GM18507 (cell line): ENCODE measurements at places on chromosomes 2 and 18.

DNA sequence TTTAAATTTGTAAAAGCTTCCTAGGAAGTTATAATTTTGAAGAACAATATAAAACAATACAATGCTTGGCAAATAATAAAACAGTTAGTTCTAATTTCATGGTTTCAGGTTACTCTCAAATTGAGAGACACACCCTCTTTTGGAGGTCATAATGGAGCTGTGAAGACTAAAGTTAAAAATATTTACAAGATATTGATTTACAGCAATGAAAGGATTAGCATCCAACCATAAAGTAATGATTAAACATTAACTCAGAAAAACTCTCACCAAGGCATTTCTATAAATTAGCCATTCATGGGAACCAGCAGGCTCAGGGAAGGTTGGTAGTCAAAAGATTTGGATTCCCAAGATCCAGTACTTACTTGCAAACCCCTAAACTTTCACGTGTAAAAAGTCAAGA, 6.4 kb downstream of the DPP4 start:
- no peak for DNase-seq

DNA sequence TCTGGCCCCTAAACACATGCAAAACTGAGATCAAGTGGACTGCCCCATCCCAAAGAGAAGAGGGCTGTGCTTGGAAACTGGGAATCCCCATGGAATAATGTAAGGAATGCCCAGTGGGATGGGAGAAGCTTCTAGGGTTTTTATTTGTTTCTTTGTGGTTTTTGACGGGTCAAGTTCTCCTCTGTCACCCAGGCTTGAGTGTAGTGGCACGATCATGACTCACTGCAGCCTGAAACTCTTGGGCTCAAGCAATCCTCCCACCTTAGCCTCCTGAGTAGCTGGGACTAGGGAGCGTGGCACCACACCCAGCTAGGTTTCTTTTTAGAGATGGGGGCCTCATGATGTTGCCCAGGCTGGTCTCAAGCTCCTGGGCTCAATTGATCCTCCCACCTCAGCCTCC, 101.7 kb upstream of the ZSWIM2 start:
- DNase-seq: no peak

DNA sequence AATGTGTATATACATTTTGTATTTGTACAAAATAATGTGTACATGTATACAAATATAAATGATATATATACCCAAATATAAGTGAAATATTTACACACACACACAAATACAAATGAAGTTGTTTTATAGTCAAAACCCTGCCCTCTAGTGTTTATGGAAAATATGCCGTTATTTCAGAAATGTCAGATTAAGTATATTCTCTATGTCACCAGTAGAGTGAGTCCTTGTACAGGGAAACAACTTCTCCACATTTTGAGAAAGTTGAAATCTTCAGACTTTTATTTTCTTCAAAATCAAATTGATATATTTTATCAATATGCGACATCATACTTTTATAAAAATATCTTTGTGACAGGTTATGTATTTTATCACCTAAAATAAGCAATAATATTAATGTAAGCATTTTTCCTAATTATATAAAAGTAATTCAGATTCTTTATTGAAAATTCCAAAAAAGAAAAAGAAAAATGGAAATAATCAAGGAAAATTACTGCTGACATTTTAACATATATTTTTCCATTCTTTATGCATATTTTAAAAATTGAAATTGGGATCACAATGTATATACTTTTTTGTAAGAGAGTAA, 22.4 kb downstream of the ARL6IP6 start:
- no peak for DNase-seq

GRCh38 chr2:100247256-100248043, 74.9 kb downstream of the LONRF2 start:
- DNase-seq: peak; percentile 59

- DNase-seq: no peak
These were observed 291.8 kb downstream of the ICOS start for GRCh38 chr2:204228169-204228886.
